ENCODE measurements at places on chromosomes 16 and 17.
A peak's percentile ranks its signal among the peaks of the same experiment; 100 is the strongest.

- no peak for DNase-seq
These were observed 32.4 kb upstream of the NF1 start for GRCh38 chr17:31062346-31062745.

DNA sequence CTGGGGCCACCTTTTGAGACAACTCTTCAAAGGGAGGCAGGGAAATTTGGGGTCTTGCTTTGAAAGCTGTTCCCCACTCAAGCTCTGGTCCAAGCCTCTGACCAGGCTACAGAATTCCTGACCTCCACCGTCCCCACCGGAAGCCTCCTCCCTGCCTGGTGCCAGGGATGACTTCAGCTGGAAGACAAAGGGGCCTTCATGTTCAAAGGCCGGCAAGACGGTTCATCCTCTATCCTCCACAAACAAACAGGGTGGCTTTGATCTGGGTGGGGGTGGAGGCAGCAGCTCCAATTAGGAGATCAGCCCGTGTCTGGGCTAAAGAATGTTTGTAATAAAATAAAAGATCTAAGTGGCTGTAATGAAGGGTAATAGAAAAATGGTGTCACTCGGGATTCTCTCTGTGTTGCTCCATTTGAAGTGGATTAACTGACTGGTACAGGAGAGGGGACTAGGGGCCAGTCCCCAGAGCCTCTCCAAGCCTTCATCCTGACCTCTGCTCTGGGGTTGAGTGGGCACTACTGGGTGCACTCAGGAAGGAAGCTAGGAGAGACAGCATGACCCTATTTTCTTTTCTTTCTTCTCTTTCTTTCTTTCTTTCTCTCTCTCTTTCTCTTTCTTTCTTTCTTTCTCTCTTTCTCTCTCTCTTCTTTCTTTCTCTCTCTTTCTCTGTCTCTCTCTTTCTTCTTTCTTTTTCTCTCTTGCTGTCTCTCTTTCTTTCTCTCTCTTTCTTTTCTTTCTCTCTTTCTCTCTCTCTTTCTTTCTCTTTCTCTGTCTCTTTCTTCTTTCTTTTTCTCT is 27.5 kb upstream of the NKD1 start:
- peak; percentile 43 for DNase-seq

- DNase-seq: no peak
These were observed 64.5 kb upstream of the RBFOX1 start for GRCh38 chr16:7268182-7268581.

DNA sequence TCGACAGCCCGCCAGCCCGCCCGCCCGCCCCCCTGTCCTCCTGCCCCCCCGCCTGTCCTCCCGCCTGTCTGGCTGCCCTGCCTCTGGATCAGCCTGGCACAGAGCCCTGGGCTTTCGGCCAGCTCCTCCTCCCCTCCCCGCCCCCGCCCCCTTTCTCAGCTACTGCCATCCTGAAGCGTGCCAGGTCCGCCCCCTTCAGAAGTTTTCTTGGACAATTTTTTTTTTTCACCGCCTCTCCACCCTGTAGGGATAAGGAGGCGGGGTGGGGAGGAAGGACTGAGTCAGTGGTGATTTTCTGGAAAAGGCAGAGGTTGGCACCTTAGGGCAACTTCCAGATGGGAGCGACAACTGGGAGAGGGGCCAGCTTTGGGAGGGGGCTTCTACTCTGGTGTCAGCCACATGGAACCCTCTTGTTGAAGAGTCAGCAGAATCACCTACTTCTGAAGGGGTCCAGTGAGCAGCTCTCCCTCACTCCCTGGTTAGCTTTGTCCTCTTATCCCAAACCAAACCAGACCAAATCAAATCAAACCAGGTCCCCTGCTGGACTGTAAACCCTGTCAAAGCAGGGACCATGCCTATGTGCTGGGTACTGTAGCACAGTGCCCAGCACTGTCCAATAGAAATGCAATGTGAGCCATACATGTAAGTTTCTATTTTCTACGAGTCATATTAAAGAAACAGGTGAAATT is 19.7 kb downstream of the IGF2BP1 start:
- no peak for DNase-seq

DNA sequence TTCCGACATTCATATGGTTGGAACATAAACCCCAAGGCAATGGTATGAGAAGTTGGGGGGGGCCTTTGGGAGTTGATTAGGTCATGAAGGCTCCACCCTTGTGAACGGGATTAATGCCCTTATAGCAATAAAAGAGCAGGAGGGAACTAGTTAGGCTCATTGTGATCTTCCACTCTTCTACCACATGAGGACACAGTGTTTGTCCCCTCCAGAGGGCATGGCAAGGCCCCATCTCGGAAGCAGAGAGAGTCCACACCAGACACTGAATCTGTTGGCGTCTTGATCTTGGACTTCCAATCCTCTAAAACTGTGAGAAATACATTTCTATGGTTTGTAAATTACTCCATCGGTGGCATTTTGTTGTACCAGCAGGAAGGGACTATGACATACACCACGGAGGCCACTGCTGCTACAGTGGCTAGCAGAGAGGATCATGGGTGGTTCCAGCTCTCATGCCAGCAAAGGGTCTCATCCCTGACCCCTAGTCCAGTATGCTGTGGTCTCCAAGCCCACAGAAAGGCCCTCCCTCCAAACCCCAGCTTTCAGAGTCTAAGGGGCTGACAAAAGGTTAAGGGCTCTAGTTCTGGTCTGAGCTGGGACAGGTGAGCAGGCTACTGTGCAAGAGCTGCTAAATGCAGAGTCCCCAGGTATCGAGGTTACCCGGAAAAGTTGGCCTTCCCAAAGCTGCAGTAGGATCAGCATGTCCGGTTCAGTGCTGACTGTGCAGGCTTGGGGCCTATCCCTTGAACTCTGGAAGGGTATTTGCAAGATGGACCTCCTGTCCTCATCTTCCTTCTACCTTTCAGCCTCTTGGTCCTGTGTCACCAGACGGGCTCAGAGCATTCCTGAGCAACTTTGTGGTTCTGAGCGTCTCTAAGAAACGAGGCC is 12.2 kb downstream of the CCR7 start:
- no peak for DNase-seq

DNA sequence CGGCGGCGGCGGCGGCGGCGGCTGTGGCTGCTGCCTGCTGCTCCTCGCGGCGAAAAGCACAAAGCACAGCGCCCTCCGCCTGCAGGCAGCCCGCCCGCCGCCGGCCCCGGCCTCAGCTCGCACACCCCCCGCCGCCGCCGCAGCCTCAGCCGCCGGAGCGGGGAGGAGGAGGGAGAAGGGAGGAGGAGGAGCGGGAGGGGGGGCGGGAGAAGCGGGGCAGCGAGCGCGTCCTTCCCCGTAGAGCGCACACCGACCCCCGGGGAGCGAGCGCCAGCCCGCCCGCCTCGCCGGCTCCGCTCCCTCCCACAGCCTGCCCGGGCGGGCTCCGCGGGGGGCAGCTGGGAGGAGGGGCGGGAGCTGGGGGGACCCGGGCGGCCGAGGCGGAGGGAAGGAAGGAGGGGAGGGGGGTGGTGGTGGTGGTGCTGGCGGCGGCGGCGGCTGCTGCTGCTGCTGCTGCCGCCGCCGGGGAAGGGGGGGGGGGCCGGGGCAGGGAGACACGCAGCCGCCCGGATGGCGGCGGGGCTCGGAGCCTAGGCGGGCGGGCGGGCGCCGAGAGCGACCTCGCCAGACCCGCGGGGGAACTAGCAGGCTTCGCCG is at the start of gene UBTF:
Gene UBTF, minus strand, starts transcription at position 60 of the 597 bp plus-strand sequence. CDS start 1,446 bp downstream, outside the sequence.
- peak; percentile 84 for DNase-seq

DNA sequence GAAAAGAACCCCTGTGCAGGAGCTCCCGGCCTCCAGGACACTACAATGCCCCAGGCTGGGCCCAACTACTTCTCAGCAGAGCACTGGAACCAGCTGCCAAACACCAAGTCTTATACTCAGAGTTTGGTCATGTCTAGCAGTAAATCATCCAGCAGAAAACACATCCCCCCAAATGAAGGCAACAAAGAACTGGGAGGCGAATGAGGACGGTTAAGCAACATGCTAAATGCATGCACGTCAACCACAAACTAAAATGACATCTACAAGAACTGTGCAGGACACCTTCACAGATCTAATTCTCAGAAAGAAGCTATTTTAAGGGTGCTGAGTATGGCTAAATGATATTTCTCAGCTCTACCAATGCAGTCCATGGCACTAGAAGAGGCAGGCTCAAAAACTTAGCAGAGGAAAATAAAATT is 7.6 kb upstream of the IRX5 start:
- no peak for DNase-seq

DNA sequence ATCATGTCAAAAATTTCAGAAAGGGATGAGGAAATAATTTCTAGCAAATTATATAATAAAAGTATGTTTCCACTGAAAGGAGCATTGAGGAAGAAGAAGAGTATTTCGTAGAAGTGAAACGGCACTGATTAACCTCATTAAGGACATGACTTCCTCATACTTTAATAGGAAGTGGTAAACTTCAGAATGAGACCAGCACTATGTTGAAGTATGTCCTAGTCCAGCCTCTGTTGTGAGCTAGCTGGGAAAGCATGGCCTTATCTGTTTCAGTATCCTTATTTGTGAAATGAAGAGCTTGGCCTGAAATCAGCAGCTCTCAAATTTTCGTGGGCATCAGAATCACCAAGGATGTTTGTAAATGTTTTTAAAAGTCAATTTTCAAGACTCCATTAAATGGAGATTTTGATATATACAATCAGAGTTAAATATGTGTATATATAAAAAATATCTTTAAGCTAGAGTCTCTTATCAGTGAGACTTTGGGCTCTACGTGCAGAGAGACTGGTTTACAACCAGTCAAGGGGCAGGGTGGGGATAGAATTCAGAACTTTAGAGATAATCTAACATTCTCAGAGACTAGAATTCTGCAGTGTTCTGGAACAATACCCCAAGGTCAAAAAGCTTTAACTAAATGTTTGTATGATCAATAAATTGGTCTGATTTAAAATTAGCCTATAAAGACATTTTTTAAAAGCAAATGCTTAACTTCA is 365.4 kb downstream of the CDH13 start:
- DNase-seq: no peak

DNA sequence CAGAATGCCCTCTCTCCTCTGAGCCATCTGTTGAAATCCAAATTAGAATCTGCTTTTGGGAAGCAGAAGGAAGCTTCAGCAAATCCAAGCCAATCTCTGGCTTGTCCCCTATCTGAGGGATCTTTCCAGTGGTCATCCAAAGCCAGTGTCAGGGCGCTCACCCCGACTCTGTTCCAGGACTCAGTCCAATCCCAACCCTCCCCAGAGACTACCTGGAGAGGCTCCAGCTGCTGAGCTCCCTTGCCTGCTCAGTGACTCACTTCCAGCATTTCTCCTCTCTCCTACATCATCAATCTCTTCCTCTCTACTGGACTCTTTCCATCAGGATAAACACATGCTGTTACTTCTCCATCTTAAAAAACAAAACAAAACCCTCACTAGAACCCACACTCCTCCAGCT is 2.4 kb downstream of the MATCAP1 start:
- peak; percentile 47 for DNase-seq

All from substantia nigra (tissue), 51 donors.